ENCODE measurements at places on chromosomes 3 and 15. TPM values are rescaled to one million over a fixed set of nuclear protein-coding genes. Genes with fewer than 3 reads are reported as not detected.

DNA sequence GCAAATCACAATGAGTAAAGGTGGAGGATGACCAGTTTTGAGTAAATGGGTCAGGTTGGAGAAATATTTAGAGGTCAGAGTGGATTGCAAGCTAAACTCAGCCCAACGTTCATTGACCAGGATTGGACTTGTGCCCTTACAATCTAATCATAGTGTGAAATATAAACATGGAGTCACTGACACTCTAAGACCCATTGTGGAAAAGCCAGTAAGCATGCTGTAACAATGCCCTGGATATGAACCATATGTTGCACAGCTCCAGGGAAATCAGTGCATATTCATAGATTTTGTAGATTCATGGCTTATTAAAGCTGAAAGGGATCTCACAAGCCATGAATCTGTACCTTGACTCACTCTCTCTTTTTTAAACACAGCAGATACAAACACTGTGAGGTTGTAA lies 660.2 kb upstream of the LMCD1 start:
- DNase-seq = no peak

Gene STIMATE
- 7.0 TPM for total RNA-seq

DNA sequence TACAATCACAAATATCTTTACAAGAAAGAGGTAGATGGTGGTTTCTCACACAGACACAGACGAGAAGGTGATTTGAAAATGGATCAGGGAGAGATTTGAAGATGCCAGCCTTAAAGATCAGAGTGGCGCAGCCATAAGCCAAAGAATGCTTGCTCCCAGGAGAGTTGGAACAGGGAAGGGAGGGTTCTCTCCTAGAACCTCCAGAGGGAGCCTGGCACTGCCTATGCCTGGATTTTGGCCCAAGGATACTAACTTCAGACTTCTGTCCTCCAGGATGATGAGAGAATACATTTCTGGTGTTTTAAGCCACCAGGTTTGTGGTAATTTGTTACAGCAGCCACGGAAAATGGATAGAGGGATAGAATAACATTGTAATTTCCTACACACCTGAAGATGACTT lies 279.1 kb downstream of the FAM43A start:
- DNase-seq = no peak

Gene MYO5C
- 7.4 TPM for total RNA-seq

Gene GOLGA8M
- total RNA-seq = 0.22 TPM

- DNase-seq = no peak
These were observed 108.5 kb upstream of the EPHA6 start for GRCh38 chr3:96705895-96706294.
